T47D (cell line): ENCODE measurements at places on chromosomes 16 and 17.
A peak's percentile ranks its signal among the peaks of the same experiment; 100 is the strongest.

GRCh38 chr16:74561626-74562025 lies 45.3 kb downstream of the GLG1 start:
- no peak for DNase-seq

DNA sequence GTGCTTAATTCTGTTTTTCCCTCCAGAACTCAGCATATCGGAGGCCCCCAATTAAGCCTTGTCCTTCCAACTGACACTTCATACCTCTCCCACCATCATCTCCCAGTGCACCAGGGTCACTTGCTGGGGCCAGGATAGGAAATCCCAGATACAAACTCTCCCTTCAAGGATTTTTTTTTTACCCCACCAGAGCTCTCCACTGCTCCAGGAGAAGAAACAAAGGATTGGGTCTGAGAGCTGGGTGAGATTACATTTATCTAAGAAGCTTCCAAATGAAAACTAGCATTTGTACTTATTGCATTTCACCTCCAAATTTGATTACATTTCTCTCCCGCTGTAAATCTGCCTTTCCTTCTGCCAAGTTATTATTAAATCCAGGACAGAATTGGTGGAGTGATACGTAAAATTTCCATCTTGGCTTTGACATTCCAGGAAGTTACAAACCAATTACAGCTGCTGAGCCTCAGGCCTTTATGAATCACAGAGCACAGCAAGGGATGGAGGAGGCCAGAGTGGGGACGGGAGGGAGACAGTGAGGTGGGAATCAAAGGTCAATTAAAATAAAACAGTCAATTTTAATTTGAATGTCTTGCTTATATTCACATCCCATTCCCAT lies 123.5 kb downstream of the USP31 start:
- DNase-seq: no peak

DNA sequence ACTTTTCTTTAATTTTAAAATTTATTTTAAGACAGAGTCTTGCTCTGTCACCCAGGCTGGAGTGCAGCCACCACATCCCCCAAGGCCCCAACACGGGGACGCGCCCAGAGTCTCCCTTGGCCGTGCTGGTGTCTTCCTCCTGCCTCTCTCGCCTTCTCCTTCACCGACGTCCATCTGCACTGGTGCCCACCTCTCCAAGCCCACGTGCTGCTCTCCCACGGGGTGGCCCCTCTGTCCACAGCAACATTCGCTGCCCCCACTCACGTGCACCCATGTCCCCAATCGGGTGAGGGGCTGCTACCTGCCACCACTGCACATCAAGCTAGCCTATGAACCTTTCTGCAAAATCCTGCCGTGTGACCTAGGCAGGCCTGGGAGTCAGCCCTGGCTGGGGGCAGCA lies 3.1 kb downstream of the TMEM204 start:
- DNase-seq: no peak

GRCh38 chr16:60674241-60674640 lies 1362.0 kb downstream of the CDH8 start:
- DNase-seq: no peak

- DNase-seq: no peak
Observed at GRCh38 chr16:12901204-12901596, 198 bp upstream of the SHISA9 start.

GRCh38 chr17:27327871-27328270 lies 34.0 kb downstream of the WSB1 start:
- DNase-seq: no peak

GRCh38 chr17:30211371-30211770 lies 24.1 kb downstream of the SLC6A4 start:
- no peak for DNase-seq

DNA sequence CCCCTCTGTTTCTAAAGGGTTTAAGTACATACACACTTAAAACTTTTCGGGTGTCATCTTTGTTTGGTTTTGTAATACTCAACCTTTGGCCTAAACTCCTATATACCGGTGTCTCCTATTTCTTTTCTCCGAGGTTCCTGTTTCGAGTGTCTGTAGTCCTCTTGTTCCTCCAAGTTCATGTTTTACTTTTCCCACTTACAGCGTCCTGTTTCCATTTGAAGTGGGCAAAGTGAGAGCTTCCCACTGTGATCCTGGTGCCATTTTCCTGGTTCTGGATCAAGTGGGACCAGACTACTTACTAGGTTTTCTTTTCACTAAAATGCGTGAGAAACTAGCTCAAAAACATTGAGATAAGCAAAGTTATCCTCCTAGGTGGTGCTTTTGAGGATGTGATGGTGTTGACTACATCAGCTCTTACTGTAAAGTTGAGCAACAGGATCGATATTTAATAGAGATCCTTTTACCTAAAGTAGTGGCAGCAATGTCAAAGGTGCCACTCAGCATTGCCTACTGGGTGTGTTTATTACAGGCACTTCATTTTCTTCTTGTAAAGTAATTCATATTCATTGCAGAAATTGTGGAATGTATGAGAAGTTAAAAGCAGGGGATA lies 1.3 kb downstream of the PSMD3 start:
- no peak for DNase-seq

DNA sequence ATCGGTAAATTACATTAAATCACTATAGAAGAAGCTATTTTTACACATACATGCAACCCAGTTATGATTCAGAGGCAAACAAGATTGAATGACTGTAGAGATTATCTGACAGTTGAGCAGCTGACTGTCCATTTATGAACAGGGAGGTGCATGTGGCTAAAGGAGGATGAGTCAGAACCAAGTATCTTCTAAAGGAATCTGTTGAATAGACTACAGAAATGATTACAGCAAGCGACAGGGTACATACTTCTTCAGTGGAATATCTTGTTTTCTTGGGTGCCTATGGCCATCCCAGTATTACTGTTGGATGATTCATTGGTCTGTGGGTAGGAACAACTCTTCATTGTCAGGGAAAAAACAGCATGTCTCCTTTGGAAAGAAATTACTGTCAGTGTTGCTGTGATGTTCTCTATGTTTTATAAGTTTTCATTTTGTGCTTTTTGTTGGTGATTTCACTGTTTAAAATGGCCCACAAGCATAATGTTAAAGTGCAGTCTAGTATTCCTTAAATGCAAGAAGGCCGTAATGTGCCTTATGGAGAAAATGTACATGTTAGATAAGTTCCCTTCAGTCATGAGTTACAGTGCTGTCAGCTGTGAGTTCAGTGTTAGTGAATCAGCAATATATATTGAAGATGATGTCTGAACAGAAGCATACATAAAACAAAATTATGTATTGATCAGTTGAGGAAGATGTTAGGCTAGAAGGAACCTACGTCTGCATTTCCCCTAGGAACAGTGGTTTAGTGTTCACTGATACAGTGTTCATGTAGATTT lies 27.0 kb downstream of the CBFB start:
- DNase-seq: no peak

GRCh38 chr16:62709794-62710193 lies 673.6 kb upstream of the CDH8 start:
- DNase-seq: no peak

DNA sequence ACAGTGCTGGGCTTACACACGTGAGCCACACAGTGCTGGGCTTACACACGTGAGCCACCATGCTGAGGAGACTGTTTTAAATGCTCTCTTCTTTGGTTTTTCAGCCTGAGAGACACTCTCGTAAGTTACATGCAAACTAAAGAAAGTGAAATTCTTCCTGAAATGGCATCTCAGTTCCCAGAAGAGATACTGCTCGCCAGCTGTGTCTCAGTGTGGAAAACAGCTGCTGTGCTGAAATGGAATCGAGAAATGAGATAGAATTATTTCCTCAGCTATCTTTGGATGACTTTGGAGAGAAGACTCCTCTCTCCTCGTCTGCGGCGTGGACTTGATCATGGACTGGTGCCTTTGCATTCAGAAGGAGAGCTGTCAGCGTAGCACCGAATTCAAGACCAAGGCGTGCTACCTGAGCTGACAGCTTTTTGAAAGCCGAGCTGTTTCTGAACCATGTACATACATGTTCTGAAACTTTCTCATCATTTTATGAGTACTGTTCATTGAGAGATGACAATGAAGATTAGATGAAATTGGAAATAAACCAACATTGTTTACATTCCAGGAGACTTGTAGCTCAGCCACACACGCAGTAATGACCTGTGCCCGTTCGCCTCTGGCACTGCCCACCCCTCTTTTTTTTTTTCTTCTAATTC lies 21.6 kb upstream of the ENDOV start:
- DNase-seq: peak; percentile 25

DNA sequence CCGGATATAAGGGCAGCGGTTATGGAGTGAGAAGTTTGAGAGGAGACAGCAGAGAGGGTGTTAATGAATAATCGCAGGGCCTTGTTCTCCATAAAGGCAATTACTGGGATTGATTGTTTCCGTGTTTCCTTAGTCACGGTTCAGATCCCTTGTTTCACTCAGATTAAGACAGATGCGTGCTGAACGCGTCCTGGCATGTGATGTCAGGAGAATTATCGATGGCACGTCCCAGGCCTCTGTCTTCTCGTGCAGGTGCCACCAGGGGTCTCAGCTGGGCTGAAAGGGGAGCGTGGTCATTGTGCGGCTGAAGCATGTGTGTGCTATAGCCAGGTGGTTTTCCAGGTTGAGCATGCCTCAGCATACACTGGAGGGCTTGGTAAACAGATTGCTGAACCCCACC lies 142.4 kb upstream of the NOL11 start:
- no peak for DNase-seq

DNA sequence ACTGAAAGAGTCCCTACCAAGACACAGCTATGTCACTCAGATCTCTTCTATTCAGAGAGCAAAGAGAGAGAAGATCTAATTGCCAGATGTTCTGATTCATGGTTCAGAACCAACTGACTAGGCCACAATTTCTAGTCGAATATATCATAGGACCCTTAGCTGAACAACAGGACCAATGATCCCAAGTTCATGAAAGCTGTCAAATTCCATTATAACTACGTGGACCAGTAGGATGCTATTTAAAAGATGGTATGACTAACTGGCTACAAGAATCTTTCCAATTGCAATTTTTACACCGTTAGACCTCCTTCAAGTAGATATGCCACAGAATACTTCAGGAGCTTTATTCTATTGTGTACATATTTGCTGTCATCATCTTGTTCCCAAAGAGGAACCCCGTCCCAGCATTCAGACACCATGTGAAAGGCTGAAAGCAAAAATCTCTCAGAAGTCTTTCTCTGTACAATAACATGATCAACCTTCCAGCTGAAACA lies 26.0 kb downstream of the DCUN1D3 start:
- no peak for DNase-seq

GRCh38 chr17:63832455-63832854 lies 5.0 kb upstream of the FTSJ3 start:
- DNase-seq: no peak

- no peak for DNase-seq
Observed at GRCh38 chr17:77349976-77350830, 209.4 kb downstream of the SEC14L1 start.

GRCh38 chr17:40171750-40172149 lies 5.5 kb upstream of the RAPGEFL1 start:
- DNase-seq: no peak

DNA sequence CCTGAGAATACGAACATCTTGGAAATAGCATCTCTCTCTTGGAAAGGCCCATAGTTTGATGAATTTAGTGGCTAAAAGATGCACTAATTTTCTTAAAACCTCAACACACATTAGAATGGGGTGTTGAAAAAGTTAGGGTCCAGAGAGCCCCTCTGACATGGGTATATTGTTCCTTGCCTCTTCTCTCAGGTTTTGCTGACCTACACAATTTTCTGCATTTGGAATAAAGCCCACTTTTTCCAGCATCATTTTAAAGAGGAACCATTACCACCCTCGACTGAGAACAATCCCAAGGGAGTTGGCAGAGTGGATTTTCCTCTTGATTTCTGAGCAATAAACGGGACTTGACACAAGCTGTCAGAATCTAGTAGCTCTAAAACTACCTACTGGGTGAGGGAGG lies 156.1 kb downstream of the PMP22 start:
- no peak for DNase-seq

- no peak for DNase-seq
Observed at GRCh38 chr16:31206776-31207175, 4.2 kb upstream of the PYCARD start.

DNA sequence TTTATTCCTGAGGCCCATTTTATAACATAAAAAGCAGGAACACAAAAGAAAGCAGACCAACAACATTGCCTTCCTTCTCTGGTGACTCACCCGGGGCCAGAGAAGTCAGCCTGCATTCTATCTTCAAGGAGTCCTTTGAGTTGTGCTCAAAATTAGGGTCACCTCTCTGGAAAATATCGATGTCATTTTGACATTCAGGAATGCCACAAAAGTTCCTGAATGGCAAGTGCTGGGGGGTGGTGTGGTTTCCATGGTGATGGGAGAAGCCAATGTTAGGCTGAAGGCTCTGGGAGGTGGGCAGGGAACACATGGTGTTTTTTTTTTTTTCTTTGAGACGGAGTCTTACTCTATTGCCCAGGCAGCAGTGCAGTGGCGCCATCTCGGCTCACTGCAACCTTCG lies 159.6 kb downstream of the HAPSTR1 start:
- no peak for DNase-seq

- DNase-seq: no peak
Observed at GRCh38 chr17:55330344-55330933, 65.7 kb downstream of the HLF start.

DNA sequence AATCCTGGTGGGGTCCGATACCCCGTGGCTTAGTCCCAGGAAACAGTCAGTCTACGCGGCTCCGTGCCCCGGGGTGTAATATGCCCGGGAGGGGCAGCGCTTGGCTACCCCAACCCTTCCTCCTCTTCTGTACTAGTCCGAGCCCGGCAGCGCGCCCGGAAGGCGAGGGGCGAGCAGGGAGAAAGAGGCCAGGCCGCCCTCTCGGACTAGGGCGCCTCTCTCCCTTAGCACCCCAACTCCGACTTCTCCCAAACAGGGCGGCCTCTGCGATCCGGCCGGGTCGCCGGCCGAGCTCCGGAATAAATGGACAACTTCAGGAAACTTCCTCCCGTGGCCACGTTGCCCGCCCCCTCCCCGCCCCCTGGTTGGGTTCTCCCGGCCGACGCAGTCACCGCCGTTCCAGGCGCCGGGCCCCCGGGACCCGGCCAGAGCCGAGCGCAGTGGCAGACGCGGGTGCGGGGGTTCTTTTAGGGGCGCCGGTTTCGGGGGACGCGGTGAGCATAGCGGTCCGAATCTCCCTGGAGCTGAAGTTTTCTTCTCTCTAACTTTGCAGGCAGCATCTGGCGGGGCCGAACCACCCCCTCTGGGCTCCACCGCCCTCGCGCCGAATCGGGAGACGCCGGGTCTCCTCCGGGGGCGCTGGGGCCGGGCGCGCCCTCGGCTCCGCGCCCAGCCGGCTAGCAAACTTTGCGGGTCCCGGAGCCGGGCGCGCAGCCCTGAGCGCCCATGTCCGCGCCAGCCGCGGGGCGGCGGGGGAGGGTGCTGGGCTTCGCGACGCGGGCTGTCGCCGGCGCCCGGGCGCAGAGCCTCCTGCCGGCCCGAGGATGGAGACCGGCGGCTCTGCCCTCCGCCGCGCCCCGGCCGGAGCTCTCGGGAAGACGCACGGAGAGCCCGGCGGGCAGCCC lies at the start of gene SDK2:
SDK2 (minus strand) TSS at position 301 of the 905 bp plus-strand sequence. CDS start 357 bp downstream, outside the sequence.
- DNase-seq: peak; percentile 74

GRCh38 chr16:10965440-10966061 lies 21.2 kb downstream of the CLEC16A start:
- DNase-seq: no peak
